T-helper 17 cell (primary cell): ENCODE measurements at places on chromosomes 3 and 15.

DNA sequence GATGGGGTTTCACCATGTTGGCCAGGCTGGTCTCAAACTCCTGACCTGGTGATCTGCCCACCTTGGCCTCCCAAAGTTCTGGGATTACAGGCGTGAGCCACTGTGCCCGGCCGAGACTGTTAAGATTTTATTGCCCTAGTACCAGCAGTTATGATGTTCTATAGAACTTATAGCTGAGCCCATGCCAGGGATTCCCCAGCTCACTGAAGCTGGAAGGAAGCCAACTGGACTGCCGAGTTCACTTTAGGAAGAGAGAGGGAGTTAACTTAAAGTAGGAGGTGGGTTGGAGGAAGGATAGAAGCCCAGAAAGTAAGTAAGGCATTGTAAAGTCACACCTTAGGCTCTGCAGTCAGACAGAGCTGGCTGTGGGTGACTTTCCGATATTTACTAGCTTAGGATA lies 101.1 kb upstream of the BOC start:
- no peak for DNase-seq

DNA sequence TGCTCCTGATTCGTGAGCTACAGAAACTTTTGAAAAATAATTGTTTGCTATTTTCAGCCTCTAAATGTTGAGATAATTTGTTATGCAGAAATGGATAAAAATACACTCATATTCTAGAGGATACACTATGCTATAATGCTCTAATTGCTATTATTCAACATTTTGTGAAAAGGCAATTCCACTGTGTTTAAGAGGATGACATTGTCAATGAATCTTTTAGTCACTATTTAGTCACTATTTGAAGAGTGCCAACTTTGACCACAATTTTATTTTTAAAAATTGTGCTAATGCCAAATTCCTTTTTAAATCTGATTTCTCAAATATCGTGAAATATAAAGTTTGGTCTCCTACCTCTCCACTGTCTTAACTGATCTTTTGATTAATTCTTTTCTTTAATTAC lies 604.9 kb upstream of the KCNMB2 start:
- no peak for DNase-seq

DNA sequence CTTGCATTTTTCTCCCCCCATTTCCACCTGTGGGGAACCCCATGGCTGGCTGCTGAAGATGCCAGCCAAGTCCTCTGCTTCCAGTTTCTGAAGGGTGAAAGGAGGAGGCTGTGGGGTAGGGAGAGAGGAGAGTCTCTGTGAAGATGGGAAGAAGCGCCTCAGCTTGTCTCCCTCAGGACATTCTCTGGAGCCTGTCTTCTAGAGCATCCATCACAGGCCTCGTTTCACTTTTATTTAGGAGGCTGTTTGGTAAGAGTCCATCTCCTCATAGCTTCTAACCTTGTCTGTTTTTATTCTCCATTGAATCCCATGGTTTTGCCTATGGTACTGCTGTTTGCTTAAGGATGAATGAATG lies 8.8 kb upstream of the LCTL start:
- DNase-seq: no peak

- DNase-seq: no peak
Measured at GRCh38 chr15:43250785-43251184, 15.9 kb downstream of the TGM5 start.

GRCh38 chr3:69231929-69232440 lies 109.6 kb upstream of the LMOD3 start:
- no peak for DNase-seq

- DNase-seq: no peak
Measured at GRCh38 chr15:72176159-72176558, 21.4 kb downstream of the GRAMD2A start.

GRCh38 chr3:64343689-64344430 lies 118.6 kb upstream of the PRICKLE2 start:
- DNase-seq: no peak

DNA sequence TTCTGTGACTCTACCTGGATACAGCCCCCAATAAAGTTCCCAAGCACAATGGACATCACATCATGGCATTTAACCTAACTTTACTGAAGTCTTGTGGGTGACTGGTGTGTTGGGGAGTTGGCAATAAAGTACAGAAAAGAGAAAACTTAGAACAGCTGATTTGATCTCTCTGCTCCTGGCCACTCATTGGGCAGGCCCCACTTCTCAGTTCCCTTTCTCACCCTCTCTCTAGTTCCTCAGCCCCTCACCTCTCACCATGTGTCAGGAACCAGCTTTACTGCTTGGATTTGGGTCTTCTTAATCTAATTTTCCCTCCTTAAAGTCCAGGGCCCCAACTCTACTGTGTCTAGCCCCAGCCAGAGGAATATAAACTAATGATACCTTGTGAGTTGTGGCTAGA lies 713 bp upstream of the MUC13 start:
- no peak for DNase-seq

GRCh38 chr15:67897646-67898339 lies 57.9 kb upstream of the RNU6-1 start:
- DNase-seq: no peak

DNA sequence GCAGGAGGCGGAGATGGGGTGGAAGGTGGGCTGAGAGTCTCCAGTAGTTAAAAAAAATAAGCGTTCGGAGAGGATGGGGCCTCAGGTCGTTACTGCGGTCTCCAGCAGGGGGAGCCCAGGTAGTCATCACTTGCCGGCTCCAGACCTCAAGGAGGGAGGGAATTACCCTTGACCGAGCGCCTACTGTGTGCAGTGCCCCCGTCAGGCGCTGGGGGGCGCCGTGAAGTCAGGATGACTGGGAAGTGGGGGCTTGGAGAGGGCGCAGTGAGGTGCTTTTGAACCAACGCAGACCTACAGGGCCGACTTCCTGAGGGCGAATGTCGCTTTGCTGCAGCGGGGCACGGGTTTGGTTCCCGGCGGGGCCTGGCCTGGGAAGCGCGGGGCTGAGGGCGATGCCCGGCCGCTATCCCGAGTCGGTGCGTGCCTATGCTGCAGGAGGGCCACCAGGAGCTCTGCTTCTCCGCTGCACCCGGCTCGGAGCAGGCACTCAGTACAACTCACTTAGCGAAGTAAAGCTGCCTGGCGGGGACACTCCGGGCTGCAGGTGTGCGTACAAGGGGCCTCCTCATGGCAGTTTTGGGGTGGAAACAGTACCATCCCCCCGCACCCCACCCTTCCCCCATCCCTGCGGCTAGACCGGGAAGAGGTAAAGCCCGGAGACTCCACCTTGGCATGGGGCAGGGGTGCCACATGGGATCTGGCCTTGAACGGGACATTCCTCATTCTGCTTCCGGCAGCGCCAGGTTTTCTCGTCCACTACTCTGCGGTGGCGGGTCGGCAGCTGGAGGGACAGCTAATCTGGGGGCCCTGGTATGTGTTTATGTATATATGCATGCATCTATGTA lies 79.8 kb downstream of the RHCG start:
- DNase-seq: peak; percentile 64

DNA sequence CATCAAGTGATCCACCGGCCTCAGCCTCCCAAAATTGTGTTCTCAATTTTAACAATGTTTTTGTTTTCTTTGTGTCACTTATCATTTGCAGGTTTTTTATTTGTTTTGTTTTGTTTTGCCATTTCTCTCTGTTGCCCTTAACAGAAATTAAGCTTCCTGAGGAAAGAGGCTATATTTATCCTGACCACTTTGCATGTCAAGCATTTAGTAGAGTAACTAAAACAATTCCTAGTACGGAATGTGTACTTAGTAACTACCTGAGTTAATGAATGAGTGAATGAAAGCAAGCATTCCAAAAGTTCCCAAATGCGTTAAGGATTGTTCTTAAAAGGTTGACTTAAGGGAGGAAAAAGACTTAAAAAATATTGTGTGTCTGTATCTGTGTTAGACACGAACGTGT lies 193.1 kb downstream of the GBE1 start:
- DNase-seq: no peak

- DNase-seq: no peak
Measured at GRCh38 chr15:45401665-45402161, 23.4 kb upstream of the GATM start.

DNA sequence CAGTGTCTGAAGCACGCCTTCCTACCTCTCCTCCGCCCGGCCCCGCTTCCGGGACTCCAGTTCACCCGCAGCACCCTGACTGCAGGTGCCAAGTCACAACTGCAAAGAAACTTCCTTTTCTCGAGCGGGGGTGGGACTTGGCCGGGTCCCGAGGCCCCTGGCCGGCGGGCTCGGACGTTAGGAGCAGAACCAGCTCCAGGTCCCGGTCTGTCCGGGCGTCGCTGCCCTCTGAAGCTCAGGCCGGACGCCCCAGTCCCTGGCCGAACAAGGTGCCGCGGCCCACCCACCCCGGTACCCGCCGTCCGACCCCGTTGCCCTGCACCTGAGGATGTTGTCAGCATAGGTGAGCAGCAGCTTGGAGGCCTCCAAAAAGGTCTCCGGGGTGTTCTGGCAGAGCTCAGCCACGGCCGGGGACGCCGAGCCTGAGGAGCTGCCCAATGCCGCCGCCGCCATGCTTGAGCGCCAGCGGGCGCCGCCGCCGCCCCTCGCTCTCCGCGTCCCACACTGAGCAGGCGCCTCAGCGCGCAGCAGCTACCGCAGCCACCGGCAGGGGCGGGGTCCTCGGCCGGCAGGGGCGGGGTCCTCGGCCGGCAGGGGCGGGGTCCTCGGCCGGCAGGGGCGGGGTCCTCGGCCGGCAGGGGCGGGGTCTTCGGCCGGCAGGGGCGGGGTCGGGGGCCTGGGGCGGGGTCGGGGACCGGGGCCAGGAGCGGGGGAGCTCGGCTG lies at the start of gene NGLY1:
TSS of gene NGLY1 (minus strand) at position 506 of the 723 bp plus-strand sequence. CDS start at position 453, 53 bp downstream.
- DNase-seq: peak; percentile 81

GRCh38 chr15:34437687-34438086 lies at the start of gene GOLGA8A:
Gene GOLGA8A (minus strand): TSS chr15:34437808. CDS start chr15:34389691, 48,117 bp downstream.
- peak; percentile 52 for DNase-seq

DNA sequence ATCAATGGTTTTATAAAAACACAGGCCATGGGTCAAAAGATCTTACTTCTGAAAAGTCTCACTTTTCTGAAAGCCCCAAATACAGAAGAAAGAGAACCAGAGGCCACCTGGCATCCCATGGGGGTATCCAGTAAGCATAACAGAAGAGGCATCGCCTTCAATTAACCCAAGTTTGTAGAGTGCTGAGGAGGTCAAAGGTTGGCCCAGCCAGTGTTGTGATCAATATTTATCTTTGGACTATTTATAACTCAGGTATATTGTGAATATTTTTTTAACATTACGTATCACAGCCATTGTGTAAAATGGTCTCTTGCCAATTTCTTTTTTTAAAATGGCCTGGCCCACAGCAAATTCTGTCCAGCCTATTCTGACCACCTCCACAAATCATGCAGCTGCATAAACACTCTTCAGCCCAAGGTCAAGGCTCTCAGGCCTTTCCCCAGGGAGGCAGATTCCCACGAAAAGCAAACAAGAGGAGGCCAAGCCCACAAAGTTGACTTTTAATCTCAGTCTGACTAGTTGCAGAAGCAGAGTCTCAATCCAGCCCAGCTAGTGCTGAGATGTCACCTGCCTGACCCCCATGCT lies 26.2 kb upstream of the SPTBN5 start:
- no peak for DNase-seq

DNA sequence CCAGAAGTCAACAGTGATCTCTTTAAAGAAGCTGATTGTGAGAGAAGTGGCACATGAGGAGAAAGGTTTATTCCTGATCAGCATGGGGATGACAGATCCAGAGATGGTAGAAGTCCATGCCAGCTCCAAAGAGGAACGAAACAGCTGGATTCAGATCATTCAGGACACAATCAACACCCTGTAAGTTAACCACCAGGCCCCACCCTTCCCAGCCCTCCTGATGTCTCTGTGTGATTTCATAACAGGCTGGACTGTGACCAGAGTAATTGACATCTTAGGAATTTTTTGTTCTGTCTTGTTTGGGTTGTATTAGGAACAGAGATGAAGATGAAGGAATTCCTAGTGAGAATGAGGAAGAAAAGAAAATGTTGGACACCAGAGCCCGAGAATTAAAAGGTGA lies 67.7 kb downstream of the KLHL25 start:
- no peak for DNase-seq

DNA sequence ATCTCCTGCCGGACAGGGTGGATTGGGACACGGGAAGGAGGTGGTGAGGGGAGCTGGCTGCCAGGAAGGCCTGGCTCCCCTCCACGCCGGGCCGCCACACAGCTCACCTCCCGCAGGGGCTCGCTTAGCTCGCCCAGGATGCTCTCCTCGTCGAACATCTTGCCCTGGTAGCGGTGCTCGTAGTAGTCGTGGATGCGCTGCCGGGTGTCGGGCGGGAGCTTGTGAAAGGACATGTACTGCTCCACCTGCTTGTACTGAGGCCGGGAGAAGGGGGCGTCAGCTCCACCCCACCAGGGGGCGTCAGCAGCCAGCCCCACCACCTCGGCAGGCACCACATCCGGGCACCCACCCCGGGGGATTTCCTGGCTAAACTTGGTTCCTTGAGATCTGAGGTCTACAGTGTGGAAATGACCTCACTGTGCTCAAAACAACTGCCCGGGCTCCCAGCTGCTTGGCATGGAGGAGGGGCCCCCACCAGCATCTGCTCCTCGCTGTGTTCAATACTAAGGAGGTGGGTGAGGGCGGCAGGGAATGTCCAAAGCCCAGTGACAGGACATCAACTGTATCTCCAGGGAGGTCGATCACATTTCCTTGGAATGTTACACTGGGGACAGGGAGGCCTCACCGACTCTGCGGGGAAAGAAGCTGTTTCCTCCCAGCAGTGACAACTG lies 43.4 kb downstream of the HCN4 start:
- no peak for DNase-seq

DNA sequence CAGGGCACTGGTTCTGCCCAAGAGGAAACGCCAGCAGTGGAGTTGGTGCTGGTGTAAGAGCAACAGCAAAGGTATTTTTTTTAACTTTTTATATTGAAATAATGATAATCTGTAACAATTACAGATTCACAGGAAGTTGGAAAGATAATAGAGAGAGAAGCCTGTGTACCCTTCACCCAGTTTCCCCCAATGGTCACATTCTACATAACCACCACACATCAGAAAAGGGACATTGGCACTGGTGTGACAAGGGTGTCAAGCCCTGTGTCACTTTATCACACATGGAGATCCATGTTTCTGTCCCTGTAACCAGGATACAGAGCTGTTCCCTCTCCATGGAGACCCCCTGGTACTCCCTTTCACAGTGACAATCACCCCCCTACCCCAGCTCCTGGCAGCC lies 9.1 kb upstream of the PLXNA1 start:
- DNase-seq: no peak

DNA sequence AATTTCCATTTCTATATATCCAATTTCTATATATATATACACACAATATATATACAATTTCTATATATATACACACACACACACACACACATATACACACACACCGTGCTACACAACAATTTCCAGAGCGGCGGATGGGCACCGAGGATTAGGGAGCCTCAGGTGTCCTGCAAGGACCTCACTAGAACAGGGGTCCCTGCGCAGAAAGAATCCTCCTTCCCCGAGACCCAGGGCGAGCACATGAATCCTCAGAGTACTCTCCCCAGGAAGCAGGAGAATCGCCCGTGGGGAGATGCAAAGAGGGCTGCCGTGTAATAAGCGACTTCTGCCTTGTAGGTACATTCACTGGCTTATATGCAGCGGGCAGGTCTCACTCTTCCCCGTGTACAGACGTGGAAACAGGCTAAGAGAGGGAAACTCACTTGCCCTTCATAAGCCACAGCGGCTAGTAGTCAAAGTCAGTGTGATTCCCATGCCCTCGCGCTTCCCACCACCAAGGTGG lies 467 bp downstream of the PIF1 start:
- no peak for DNase-seq

- no peak for DNase-seq
Measured at GRCh38 chr15:98480844-98481243, 167.5 kb upstream of the IGF1R start.
